ENCODE measurements at places on chromosomes 6 and 20.

DNA sequence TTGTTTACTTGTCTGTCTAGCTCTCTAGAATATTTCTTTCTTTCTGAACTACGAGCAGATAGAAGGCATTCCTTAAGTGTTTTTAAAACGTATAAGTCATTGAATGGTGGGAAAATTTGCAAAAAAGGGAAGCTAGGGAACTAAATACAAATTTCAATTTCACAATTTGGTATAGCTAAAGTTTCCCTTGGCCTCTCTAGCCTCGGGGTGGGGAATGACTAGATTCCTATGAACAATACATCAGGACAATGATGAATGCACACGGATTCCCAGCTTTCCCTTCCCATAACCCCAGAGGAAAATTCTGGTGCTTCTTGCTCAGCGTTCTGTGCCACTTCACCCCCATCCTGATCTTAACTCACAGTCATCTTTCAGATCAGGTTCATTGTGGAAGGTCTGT lies 113.3 kb upstream of the ASF1A start:
- DNase-seq, result no peak

GRCh38 chr6:47804821-47805220 lies 23.0 kb downstream of the OPN5 start:
- DNase-seq, result no peak

- no peak for DNase-seq
These were observed 10.4 kb upstream of the BPI start for GRCh38 chr20:38293491-38294065.

- DNase-seq, result no peak
These were observed 45.2 kb upstream of the RSPO3 start for GRCh38 chr6:127073222-127073621.

DNA sequence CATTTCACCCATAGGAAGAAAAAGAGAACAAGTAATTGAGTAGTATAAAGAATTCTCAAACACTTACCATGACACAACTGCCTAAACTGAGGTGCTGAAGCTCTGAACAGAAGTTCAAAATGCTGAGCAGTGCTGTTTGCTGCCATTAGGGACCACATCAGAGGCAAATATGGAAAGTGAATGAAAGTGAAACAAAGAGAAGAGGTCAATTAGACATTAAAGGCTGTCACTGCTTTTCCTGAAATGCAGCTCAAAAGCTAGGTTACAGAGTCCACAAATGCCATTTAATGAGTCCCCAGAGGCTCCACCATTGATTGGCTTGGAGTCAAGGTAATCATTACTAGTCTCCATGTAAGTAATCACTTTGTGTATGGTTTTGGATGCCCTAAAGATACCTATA lies 46.1 kb downstream of the POU3F2 start:
- no peak for DNase-seq

DNA sequence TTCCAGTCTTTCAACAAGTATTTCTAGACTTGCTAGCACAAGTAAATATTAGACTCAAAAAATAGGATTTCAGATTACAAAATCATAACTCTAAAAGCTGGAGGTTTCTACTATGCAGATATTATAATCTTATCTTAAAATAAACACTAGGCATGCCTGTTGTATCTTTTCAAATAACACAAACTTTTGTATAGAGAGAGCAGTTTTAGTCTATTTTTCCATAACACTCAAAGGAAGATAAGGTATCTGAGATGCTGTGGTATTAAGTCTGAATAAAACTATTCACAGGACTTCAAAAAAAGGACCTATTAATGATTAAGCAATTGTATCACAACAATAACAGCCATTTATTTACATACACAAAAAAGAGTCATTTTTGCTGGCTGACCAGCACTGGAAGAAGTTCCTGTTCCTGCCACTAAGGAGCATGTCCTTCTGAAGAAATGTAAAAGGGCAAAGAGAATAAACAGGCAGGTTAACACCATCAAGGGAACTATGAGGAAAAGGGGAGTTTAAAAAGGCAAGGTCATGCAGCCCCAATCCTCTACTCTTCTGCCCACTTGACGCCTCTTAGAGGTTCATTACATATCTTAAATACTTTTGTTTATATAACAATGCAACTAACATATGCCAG lies 39.4 kb downstream of the REPS1 start:
- no peak for DNase-seq

DNA sequence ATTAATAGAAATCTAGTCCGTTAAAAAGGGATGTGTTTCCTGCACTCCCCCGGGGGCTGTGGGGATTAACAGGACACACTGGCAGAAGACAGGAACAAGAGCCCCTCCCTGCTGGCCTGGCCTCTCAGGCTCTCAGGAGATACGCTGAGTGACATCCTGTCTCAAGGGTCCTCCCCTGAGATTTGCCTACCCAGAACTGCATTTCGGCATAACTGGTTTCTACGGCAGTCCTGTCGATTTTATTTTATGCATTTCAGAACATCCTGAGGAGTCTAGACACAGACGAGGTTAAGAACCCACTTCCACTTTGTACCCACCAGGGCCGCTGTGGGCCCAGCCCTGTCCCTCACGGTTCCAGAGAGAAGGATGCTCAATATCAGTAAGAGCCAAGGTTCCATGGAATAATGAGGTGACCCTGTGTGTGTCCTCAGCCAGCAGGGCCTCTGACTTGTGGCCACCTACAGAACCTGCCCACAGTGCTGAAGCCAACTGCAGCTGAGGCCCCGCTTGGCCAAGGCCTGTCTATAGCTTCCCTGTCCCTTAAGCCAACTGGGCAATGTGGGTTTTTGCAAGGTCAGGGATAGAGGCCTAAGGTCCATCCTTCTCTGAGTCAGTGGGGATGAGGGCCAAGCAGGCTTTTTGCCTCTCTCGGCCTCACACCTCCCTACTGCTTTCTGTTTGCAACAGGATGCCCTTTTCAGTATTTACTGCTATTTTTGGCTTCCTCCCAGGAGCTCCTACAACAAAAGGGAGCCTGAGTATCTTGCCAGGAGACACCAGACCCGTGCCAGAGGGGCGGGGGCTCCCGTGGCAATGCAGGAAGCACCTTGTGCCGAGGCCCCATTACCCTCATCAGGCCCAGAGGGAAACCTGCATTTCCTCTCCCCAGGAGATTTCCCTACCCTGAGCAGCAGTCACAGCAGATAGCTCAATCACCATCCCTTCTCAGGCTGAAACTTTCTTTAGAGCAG lies 14.7 kb downstream of the UQCC2 start:
- peak; percentile 36 for DNase-seq

DNA sequence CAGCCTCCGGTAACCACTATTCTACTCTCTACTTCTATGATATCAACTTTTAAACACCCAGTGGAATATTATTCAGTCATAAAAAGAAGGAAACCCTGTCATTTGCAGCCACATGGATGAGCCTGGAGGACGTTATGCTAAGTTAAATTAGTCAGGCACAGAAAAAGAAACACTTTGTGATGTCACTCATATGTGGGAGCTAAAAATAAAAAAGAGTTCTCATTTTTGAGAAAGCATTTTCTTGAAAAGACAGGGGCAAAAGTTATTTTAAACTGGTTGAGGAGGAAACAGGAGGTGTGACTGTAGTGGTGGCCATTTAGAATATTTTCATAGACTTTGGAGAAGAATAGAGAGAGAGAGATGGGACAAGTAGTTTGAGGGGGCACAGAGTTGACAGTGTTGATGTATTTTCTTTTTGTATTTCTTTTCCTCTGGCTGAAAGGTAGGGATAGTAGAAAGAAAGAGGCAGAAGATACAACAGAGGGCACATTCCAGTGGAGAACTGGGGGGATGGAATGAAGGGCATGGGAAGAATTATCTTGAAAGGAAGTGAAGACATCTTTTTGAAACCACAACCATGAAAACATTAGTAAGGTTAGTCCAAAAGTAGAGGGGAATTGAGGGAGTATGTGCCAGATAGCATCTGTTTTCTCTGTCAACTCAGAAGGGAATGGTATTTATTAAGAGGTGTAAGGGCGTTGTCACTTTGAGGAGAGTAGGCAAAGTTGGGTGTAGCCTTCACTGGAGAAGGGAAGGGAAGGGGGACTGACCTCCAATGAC lies 181.3 kb upstream of the GMDS start:
- no peak for DNase-seq

DNA sequence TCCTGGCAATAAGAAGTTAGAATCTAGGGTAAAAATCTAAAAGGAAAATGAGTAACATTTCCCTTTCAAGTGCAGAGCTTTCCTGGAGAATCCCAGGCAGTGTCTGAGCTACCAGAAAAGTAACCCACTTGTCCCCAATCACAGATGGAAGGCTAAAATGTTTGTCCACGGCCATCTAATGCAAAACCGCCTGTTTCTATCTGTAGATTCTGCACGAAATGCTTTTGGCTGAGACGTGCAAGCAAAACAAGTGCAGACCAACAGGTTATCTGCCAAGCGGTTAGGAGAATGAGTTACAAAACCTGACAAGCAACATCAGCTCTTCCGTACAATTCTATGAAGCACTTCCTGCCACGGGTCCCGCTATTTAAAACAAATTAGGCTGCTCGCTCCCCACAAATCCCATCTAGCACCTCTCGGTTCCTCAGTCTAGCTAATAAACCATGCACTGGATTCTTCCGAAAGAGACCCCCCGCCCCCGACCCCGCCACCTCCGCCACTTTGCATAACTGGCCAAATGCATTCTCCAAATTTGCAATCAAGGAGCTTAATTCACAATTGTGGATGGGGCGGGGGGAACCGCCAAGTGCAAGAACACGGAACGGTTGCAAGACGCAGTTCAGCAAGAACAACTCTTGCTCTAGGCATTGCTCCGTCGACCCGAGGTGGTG lies 1.4 kb downstream of the ELOVL5 start:
- DNase-seq, result peak; percentile 65

- no peak for DNase-seq
These were observed 66.4 kb downstream of the STX11 start for GRCh38 chr6:144216668-144217218.

DNA sequence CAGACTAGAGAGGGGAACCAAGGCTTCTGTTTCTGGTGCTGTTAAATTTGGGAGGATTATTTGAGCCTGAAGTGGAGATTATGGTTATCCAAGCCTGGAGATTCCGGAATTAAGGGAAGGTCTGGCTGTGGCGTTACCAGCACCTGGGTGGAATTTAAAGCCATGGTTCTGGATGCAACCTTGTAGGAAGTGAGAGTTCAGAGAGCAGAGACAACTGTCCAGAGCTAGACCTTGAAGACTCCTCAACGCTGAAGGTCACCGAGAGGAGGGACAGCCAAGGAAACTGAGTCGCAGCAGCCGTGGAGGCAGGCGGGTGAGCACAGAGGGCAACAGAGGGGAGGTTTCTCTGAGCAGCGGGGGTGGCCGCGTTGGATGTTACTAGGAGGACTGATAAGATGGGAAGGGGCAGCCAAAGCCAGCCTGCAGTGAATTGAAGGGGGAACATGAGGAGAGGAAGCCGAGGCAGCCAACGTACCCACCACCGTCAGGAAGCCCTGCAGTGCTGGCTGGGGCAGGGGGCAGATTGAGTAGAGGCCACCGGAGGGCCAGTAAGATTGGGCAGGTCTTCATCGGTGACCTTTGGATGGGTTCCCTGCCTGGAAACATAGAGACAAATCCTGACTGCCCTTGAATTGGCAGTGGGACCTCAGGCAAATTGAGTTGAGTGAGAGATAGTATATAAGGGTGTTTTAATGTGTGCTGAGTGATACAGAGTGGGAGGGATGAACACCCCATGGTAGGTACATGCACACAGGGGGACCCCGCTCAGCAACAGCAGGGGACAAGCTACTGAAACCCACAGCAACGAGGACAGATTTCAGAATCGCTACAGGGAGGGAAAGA lies 90.3 kb downstream of the SNX5 start:
- no peak for DNase-seq

DNA sequence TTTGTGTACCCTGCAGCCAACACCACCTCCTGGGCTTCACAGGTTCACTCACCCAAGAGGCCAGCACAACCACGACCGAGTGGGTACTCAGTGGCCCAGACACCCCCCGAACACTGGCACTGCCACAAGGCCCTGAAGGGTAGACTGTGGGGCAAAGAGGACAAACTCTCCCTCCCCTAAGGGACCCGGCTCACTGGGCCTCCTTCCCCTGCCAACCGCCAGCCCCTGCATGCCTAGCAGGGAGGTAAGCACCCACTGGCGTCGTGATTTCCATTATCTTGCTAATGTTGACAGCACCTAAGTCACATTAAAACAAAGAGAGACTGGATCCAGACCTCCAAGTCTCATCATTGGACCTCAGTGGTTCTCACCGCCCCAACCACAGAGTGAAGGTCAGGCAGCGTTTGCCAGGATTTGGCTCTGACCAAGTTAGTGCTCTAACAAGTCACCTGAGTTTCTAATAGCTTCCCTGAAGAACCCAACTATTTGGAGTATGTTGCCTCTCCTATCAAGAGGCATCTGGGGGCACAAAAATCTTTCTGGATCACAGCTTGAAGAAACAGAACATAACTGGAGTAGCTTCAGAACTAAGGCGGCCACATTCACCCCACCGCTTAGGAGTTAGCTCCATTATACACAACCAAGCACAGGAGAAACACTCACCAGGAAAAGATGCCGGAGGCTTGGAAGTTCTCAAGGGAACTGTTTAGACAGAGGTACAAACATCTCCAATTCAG lies 14.0 kb upstream of the APMAP start:
- DNase-seq, result no peak

DNA sequence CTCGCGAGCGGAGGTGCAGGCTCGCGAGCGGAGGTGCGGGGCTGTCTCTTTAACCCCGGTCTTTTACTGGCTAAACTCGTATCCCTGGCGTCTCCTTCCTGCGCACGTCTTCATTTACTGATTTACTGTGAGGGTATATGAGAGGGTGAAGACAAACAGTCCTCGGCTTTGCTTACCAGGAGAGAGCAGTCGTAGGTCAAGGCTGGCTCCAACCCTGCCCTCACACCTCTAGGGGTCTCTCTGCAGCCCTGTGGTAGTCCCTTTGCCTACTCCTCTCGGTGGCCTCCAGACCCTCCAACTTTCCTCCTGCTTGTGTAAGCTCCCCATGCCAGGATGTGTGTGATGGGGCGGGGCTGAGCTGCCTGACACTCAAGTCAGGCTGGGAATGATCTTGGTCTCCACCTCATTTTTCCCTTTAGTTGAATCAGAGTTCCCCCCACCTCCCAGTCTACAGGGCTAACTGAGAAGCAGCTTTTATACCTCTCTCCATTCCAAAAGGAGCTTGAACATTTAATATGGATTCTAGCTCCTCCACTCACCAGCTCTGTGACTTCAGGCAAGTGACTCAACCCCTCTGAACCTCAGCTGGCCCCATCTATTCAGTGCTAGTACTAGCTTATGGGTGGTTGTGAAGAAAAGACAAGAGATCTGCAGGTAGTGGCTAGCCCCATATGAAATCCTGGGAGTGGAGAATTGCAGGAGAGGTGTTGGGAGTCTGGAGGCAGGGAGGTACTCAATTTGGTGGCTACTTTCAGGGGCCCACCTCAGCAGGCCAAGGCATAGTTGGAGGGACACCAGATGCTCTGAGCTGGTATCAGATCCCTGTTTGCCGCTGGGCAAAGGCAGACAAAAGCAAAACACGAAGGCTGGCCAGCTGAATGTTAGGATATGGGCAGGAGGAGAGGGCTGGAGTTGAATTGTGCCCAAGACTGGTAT lies 902 bp downstream of the SLC29A1 start:
- DNase-seq, result peak; percentile 49

GRCh38 chr6:56370561-56371211 lies 123.3 kb upstream of the COL21A1 start:
- no peak for DNase-seq

- peak; percentile 82 for DNase-seq
These were observed 10.3 kb upstream of the RAD21L1 start for GRCh38 chr20:1215386-1216170.

- DNase-seq, result no peak
These were observed 36.6 kb downstream of the EZR start for GRCh38 chr6:158782432-158783166.
